ENCODE measurements at places on chromosomes 7 and 10.

GRCh38 chr10:116113721-116114501 is 159.1 kb downstream of the GFRA1 start:
- no peak for DNase-seq

DNA sequence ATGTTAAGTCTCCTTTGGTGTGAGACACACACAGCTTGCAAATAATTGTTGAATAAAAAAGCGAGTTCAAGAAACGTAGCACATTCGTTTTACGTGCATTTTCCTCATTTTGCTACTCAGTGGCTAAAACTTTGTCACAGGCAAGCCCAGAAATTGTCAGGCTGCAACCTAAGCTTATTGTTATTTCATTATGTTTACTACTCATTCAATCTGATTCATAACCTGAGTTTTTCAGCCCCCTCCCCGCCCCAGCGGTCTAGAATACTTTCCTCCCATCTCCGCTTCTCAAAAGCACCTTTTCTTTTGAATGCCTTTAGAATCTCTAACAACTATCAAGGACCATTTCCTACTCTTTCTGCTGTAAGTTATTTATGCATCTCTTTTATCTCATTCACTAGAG is 1.1 kb downstream of the FAM133B start:
- DNase-seq, result no peak

- DNase-seq, result no peak
Observed at GRCh38 chr10:110269374-110270318, 35.1 kb downstream of the SMNDC1 start.

- no peak for DNase-seq
Observed at GRCh38 chr7:9030976-9031375, 597.6 kb downstream of the NXPH1 start.

DNA sequence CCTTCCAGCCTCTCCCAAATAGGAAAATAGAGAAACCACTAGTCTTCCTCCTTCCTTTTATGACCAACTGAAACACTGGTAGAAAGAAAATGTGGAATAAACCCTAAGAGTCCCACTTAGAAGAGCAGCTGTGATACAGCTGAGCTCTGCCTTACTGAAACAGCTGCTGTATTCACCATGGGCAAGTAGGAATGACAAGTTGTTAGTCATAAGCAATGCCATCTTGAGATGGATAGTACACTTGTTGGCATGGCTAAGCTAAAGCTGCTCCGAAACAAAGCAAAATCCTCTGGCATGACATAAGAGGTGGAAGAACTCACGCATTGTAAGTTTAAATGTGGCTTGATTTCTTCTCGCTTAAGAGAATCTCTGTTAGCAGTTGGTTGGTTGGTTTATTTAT is 48.3 kb upstream of the TMEM236 start:
- DNase-seq, result no peak

- no peak for DNase-seq
Observed at GRCh38 chr7:142418326-142418725, 160.5 kb upstream of the PRSS58 start.

GRCh38 chr7:116210345-116211005 is at the start of gene TES:
Gene TES (plus strand): TSS chr7:116210539. CDS start chr7:116210708, 169 bp downstream.
- DNase-seq, result peak; percentile 50

DNA sequence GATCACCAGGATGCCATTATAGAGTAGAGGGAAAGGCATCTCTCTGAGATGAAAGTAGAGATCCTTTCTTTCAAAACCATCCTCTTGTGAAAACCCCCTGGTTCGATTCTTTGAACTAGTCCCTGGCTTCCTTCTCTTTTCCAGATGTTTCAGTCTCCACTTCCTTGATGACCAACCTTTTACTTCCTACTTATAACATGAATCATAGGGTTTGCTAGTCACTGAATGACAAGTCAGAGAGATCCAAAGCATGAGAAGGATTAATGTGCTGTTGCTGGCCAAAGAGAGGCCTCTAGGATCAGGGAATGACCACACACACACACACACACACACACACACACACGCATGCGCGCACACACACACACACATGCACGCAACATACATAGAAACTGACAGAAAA is 161.1 kb upstream of the FRMD4A start:
- DNase-seq, result no peak

GRCh38 chr10:14371581-14371980 is 40.9 kb upstream of the FRMD4A start:
- DNase-seq, result no peak

DNA sequence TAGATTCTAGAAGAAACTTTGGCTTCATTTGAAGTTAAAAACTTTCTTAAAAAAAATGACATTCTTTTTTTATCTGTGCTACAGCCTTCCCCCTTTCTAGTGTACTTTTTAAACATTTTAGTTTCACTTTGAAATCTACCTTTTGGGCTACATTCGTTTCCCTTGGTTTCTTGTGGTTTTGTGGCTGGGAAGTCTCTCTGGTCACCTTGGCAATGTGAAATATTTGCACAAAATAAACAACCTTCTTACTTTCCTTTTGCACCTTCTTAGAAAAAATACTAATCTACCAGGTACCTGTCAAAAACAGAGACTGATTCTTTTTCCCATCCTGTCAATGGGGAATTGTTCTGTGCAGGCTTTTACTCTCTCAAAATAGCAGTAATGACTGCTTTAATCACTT is 350.2 kb downstream of the GATA3 start:
- DNase-seq, result peak; percentile 20

DNA sequence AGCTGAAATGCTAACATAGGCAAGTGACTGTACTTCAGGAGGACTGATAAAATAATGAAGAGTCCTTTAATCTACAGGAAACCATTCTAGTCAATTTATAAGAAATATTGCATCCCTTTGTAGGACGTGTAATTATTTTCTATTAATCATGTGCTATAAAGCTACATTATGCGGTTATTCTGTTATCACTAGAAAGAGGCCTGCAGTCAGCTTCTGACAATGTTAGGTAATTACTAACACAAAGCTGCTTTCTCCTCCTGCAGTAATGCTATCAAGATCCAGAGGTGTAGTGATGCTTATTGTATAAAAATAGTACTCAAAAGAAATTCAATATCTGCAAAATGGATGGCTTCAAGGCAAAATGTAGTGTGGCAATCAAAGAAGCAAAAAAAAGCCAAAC is 191.1 kb downstream of the SKAP2 start:
- DNase-seq, result no peak

DNA sequence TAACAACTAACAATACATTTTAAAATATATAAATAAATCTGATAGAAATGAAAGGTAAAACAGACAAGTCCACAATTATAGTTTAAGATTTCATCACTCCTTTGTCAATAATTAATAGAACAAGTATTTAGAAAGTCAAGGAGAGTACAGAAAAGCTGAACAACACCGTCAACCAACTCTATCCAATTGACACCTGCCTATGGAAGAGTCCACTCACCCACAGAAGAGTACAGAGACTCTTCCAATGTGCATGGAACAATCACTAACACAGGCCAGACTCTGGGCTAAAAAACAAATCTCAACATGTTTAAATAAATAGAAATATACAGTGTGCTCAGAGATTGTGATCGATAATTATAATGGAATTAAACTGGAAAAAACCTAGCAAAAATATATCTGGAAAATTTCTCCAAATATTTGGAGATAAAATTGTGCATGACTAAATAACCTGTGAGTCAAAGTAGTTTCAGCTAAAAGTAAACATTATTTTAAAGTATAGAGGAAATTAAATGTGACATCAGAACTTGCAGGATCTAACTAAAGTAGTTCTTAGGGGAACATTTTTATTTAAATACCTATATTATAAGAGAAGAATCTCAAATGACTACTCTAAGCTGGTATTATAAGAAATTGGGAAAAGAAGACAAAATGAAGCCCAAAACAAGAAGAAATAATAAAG is 109.9 kb upstream of the EGFR start:
- no peak for DNase-seq

- no peak for DNase-seq
Observed at GRCh38 chr7:34364130-34364529, 293.9 kb upstream of the NPSR1 start.

Measured in activated T-helper 1 cell treated with Interleukin-2 at 50 U/mL for 16 hours (primary cell).